HFFc6 (cell line): ENCODE measurements at places on chromosomes 1 and 21. TPM values are rescaled to one million over a fixed set of nuclear protein-coding genes. Genes with fewer than 3 reads are reported as not detected.

DNA sequence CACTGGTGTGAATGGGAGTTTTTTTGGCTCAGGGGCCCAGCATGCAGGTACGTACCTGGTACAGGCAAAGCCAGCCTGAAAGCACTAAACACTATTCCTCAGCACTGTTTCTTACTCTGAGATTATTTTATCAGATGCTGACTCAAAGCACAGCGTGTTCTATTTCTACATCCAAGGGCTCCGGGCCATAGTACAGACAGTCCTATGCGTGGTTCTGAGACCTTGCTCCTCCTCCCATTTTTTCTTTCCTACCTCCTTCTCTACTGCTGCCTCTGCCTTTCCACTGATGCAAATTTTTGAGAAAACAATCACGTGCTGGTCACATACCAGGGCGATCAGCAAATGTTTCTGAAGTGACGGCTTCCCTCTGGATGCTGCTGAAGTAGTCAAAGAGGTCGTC, 36.3 kb downstream of the PDPN start:
- DNase-seq = no peak

TNFRSF1B gene
- total RNA-seq = 0.14 to 0.33 TPM (median 0.32 TPM) in 3 replicates

- no peak for DNase-seq
Observed at GRCh38 chr1:22142315-22143064, 407 bp downstream of the WNT4 start.

GBP7 gene
- not detected in 3 replicates for total RNA-seq

GRCh38 chr1:184112176-184112948, 60.8 kb downstream of the TSEN15 start:
- no peak for DNase-seq

NUDT17 gene
- total RNA-seq = 2.9 to 4.5 TPM (median 3.2 TPM) in 3 replicates

GRCh38 chr1:36911561-36912364, 122.6 kb downstream of the GRIK3 start:
- no peak for DNase-seq

PODN gene
- total RNA-seq = 10.5 to 12.9 TPM (median 11.6 TPM) in 3 replicates

KRTAP19-6 gene
- total RNA-seq = not detected in 2 replicates

DNA sequence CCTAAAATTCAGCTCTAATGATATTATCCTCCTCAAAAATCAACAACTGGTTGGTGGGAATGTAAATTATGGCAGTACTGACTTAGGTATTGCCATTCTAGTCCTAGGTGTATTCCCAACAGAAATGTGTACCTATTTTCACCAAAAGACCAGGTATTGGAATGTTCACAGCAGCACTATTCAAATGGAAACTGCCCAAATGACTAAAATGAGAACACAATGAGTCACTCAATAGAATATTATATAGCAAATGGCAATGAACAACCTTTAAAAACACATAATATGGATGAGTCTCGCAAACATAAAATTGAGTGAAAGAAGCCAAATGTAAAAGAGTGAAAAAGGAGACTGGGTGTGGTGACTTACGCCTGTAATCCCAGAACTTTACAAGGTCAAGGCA, 44.9 kb downstream of the GADD45A start:
- DNase-seq = no peak

DNA sequence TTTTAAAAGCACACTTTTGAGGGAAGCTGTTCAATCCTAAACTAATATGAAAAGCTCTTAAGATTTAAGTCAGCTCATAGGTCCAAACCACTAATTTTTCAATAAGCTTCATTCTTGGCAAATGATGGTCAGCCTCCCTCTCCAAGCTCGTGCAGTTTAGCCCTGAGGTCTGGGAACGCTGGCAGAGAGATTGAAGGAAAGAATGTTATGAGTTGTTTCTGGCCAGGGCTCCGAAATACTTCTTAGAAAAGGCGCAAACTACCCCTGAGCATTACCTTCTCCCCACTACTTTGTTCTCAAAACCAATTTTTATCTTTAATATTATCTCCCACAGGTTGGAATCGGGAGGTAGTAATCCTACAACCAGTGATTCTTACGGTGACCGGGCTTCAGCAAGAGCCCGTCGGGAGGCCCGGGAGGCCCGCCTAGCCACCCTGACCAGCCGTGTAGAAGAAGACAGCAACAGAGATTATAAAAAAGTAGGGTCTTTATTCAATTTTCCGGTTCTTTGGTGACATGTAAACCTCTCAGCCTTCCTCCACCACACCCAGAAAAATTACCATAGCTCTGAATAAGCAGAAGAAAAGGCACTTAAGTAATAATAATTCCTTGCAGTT, 147.7 kb downstream of the SYT2 start:
- no peak for DNase-seq

DNA sequence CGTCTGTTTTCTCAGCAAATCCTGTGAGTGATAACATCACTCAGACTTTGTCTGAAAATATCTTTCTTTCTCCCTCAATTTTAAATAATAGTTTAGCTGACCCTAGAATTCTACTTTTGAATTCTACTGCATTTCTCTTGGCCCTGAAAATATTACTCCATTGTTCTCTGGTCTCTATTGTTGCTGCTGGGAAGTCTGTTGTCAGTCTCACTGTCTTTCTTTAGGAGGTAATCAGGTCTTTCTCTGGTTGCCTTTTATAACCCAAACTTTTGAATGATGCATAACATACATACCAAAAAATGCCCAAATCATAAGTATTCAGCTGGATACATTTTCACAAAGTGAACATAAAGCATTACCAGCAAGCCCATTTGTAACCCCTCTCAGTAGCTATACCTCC, 100.0 kb downstream of the MATN1 start:
- no peak for DNase-seq

- peak; percentile 80 for DNase-seq
Observed at GRCh38 chr1:1230656-1231399, 973 bp downstream of the SDF4 start.

GRCh38 chr1:107414550-107414949, 273.7 kb downstream of the NTNG1 start:
- DNase-seq = no peak

CLCA4 gene
- total RNA-seq = not detected in 3 replicates

BNIPL gene
- total RNA-seq = 0.13 TPM in 1 of 3 replicates, not detected in the others

DNA sequence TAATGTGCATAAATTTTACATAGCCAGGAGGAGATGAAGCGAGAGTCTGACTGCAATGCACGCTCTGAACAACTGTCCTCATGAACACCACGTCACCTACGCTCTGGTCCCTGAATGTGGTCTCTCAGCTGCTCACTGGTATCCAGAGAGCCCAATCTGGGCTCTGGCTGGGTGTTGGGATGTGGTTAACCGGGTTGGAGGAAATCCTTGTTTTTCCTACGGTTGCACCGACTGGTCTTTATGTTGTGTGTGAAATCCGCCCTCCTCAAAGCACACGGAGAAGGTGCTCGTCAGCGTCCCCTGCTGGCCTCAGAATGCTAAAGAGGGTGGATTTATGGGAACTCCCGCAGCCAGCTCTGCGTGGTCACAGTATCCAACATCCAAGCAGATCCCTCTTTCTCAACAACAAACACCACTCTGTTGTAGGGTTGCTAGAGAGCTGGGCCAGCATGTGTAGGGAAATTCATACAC, 51.8 kb upstream of the FAM89A start:
- DNase-seq = no peak

- no peak for DNase-seq
Observed at GRCh38 chr1:6110326-6110725, 64.6 kb downstream of the KCNAB2 start.

GRCh38 chr21:27761623-27762022, 794.7 kb upstream of the ADAMTS5 start:
- no peak for DNase-seq

- DNase-seq = no peak
Observed at GRCh38 chr1:13583595-13583965, at the start of gene PDPN. PDPN (plus strand) TSS chr1:13583832; CDS start chr1:13584034, 202 bp downstream.

GRCh38 chr1:183936791-183937190, 100.7 kb downstream of the COLGALT2 start:
- DNase-seq = no peak

GRCh38 chr1:89611721-89612120, 21.2 kb upstream of the LRRC8C start:
- no peak for DNase-seq

DNA sequence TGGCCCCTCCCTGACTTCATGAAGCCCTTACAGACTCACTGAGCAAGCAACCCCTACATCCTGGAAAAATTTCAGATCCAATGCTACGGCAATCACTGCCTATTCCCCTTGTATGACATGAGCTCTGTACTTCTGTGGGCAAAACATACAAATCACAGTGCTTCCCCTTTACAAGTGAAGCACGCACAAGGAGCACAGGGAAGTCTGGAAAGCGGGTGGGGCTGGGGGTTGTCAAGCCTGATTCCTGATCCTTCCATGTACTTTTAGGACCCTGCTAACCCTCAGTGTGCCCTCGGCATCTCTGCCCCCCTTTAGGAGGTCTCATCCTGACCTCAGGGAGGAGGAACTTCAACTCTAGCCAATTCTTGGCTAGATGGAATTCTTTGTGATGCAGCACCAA, 405.7 kb upstream of the POU3F1 start:
- no peak for DNase-seq

PPIAL4G gene
- not detected in 3 replicates for total RNA-seq

GRCh38 chr1:240341365-240342250, 249.9 kb downstream of the FMN2 start:
- DNase-seq = no peak

GRCh38 chr1:3383679-3384078, 70.8 kb upstream of the ARHGEF16 start:
- no peak for DNase-seq

- DNase-seq = no peak
Observed at GRCh38 chr1:228402641-228403025, 4.0 kb downstream of the TRIM11 start.

PLA2G2D gene
- total RNA-seq = not detected in 3 replicates

DNA sequence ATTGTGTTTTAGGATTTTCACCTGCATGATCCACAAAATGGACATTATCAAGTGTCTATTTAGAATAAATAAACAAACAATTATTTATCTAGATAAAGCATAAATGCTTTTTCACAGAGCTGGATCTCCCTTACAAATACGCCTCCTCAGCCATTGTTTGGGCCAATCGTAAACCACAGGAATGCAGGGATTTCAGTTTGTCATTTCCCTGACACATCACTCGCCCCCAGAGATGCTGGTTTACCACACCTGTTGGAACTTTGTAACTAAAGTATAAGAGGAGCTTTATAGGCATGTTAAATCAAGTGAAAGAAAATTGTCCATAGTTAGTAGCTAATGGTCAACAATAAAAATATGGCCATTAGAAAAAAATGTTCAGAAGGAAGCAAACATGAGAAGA, 40.3 kb downstream of the GPR88 start:
- DNase-seq = no peak

ZNF648 gene
- total RNA-seq = not detected in 3 replicates

DNA sequence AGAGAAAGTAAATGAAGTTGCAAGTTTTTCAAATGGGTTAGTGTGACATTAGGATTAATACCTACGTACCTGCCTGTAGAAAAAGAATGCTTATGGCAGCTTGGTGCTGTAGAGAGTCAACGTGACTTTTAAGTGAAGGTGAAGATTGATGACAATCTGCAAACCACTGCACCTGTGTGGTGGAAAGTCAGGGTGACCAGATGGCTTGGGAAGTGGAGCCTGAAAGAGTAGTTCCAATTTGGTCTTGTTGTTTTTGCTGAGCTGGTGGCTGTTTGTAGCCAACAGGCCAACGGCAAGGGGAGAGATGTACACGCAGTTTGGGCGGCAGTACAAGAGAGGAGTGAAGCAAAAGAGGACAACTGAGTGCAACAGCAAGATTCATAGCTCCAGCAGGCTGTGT, 78.1 kb upstream of the JAK1 start:
- no peak for DNase-seq

DNA sequence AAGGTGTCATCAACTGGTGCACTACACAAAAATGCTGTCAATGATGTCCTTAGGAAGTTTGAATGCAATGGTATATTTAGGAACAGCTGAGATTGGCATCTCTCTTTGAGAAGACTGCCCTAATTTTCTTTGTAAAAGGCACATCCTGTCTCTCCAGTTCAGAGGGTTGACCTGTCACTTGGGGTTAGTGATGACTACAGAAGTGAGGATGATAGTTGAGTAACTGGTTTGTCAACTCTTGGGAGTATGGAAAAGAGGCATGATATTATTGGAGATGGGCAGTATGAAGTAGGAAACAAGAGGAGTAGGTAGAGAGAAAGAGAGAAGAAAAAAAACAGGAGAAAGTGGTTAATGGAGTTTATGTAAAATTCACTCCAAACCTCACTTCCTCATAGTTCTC, 40.4 kb upstream of the PIGC start:
- no peak for DNase-seq

- no peak for DNase-seq
Observed at GRCh38 chr1:71834601-71835441, 447.5 kb downstream of the NEGR1 start.

GRCh38 chr1:1567152-1567875, 7.3 kb downstream of the SSU72 start:
- DNase-seq = no peak

DNA sequence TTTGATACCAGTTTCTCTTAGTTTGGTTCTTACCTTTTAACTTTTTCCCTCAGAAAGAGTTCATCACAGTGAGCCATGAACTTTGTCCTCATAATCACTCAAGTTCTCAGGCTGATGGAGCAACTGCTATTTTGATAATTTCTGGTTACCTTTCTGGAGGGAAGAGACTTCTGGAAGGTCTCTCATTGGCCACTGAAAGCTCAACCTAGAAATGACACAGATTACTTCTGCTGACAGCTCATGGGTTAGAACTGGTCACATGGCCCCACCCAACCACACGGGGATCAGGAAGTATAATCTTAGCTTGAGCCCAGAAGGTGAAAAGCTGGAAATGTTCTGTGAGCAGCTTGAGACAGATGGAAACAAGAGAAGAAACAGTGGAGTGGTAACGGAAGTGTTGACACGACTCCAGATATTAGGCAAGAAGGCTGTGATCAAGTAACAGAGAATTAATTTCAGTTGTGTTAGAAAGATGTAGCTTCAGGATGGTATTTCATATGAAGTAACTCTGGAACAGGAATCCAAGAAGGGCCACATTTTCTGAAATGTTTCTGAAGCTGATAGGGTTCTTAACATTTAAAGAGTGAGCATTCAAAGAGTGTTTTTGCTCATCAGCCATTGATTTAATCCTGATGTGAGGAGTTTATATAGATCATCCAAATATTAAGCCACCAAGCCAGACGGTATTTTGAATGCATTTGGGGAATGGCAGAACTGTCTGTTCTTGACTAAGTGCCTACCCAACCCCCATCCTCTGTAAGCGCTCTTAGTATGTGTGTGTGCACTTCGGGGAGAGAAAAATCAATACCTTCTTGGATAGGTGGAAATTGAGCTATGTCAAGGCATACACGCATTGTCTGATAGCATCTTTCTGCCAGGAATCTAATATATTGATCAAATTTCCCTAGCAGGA, 21.9 kb upstream of the XPR1 start:
- DNase-seq = no peak

- DNase-seq = no peak
Observed at GRCh38 chr1:197725044-197725443, 50.2 kb downstream of the DENND1B start.

GRCh38 chr1:116755066-116755465, 836 bp downstream of the CD2 start:
- no peak for DNase-seq

SLC44A5 gene
- total RNA-seq = not detected in 3 replicates

- DNase-seq = no peak
Observed at GRCh38 chr1:28409090-28409489, 39.5 kb downstream of the PHACTR4 start.

KRTAP12-2 gene
- not detected in 3 replicates for total RNA-seq

GRCh38 chr1:42450061-42450460, 5.8 kb downstream of the ZMYND12 start:
- no peak for DNase-seq
